ENCODE measurements at places on chromosomes 1 and 21.

- DNase-seq = no peak
These were observed 28.8 kb downstream of the VANGL2 start for GRCh38 chr1:160429125-160429561.

DNA sequence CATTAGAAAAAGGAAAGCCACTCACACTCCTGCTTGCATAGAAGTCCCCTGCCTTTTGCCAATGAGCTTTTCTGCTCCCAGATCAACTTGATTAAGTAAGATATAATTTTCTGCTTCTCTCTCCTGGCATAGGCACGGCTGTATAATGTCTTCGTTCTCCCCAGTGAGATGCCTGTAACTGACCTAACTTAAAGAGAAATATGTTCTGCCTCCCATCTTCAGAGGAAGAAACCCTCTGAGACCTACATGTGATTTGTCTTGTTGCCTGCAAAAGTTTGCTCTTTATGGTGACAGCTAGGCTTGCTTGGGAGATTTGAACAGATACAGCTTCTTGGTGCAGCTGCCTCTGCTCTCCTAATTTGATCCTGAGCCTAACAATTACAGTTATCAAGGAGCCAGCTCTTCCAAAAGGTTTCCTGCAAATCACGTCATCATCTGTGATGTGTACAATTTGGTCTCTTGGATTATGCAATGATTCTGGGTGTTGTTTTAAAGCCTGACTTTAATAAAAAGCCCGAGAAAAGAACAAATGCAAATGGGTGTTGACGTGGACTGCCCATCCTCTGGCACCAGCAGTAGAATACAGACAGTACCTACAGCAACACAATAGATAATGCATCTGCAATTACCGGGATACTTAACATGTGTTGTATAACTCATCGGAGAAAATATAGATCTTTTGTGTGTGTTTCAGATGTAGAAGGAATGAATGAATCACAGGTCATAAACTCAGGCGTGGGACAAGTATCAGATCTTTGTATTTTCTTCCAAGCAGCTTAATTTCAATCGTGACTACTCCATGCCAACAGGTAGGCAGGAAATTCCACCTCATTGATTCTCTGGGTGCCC is 76.2 kb upstream of the KAZN start:
- no peak for DNase-seq

DNA sequence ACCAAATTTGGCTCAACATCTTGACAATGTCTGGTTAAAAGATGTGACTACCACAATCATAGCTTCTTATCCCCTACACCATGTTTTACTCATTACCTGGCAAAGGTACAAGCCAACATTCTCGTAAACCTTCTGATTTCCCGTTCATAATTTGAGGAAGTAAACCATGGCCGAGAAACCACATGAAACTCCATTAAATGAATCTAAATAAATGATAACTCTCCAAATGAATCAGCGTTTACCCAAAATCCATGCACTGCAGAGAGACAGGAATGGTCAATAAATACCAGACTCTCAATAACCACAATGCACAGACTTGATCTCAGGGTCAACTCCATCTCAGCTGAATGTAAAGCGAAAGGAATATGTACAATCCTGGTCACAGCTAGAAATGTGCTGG is 125.2 kb downstream of the TYW3 start:
- no peak for DNase-seq

DNA sequence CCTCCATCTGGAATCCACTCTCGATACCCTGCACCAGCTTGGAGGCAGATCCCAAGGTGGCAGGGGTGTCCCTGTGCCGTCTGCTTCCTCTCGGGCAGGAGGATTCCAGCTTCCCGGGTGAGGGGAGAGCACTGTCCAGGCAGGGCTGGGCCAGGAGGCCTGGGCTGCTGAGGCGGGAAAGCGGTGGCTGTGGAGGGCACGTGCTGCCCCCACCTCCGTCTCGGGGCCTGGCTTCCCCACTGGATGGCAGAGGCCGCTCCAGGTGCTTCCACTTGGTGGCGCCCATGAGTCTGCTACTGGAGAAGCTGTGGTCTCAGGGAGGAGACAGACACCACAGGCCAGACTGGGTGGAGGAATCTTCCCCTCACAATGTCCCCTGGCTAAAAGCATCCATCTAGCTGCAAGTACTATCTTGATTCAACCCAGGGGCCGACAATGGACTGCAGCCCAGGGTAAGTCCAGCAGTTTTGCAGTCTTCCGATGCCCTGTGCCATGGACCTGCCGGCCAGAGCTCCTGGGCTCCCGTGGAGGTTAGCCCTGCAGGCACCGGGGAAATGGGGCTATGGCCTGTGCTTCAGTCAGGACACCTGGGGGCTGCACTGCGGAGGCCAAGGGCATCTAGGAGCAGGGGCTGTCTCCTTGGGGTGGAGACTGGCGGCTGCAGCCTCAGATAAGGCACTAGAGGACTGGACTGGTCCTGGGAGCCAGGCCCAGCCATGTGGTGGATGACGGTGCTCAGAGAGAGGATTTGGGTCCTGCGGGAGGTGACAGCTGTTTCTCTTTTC is 41.3 kb upstream of the EIF4G3 start:
- DNase-seq = peak; percentile 44

GRCh38 chr1:66326867-66327266 is 207.1 kb upstream of the SGIP1 start:
- no peak for DNase-seq
